LoVo (cell line): ENCODE measurements at places on chromosomes 2 and 18.
A peak's percentile ranks its signal among the peaks of the same experiment; 100 is the strongest.

GRCh38 chr2:215624423-215624829 lies 188.6 kb upstream of the FN1 start:
- DNase-seq = no peak

DNA sequence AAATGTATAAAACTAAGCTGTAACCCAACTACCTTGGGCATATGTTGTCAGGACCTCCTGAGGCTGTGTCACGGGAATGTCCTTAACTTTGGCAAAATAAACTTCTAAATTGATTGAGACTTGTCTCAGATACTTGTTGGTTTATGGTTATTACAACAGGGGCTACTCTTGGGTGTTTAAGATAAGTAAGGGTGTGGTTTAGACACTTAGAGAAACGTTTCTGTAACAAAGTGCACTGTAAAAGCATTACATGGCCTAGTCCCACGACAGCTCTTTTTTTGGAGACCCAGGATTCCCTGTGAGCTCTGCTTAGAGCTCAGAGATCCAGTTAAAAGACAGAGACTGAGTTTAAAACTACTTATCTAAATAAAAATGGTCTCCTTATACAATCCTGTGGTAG lies 32.3 kb upstream of the LIPG start:
- no peak for DNase-seq

DNA sequence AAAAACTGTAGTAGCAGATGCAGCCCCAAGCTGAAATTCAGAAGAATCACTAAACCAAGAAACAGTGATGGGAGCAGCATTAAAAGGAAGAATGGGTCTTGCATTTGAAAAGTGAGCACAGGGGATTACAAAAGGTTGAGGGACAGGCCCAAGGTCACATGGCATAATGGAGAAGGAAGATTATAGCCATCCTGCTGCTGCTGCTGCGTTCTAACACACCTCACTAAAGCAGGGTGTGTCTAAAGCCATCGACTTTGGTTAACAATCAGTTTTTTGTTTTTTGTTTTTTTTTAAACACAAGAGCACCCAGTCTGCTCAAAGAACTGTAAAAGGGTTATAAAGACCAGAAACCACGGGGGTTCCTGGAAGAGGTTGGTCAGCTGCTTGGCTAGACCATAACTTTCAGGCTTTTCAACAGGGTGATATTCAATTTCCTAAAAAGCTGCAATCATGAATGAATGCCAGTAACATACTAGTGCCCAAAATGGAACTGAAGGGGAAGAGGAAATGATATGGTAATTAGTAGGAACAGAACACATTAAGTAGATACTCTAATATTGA lies 102.6 kb downstream of the MYO5B start:
- DNase-seq = no peak

GRCh38 chr18:37639846-37640245 lies 74.2 kb upstream of the CELF4 start:
- no peak for DNase-seq

GRCh38 chr2:111100765-111101162 lies 19.9 kb upstream of the BCL2L11 start:
- DNase-seq = no peak

GRCh38 chr2:152383702-152384101 lies 48.7 kb downstream of the FMNL2 start:
- no peak for DNase-seq

DNA sequence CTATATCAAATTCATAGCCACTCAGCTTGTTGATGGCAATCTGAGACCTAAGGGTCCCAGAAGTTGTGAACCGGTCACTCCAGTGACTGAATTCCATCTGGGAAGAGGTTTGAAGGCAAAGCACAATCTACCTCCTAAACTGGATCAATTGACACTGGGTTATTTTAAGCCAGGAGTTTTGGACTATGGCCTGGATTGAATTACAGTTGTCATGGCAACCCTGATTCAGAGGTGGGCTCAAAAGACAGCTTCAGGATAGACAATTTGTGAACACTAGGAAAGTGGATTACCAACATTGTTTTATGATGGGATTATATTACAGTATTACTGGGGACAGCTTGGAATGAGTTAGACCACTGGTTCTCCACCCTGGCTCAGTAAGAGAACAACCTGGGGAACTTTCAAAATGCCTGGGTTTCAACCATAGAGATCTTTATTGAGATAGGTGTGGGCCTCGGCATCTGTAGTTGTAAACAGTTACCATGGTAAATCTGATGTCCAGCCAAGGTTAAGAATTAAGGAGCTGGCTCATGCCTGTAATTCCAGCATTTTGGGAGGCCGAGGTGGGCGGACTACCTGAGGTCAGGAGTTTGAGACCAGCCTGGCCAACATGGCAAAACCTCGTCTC lies 58.8 kb downstream of the MFSD6 start:
- no peak for DNase-seq

DNA sequence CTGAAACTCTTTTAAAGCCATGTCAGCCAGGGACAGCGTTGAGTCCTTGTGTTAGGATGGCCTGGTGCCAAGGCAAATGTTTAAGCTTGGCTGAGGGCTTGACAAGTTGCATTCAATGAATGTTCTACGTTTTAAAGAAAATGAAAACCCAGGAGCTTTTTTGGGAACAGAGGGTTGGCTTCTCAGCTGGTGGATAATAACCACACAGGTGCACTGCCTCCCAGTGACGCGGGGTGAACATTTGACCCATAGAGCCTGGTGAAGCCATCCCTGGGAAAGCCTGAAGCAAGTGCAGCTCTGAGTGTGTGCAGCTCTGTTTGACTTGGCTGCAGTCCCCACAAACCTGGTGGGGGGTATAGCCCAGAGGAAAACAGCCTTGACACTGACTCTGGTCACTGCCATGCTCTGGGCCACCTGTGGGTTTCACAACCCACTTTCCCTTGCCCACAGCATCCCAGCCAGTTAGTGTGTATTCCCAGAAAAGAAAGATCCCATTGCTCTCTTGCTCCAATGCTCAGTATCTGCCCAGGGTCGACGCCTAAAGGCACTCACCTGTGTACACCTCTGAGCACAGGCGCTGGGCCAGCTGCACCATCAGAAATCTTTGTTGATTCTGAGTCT lies 874.9 kb downstream of the RNF144A start:
- DNase-seq = no peak

DNA sequence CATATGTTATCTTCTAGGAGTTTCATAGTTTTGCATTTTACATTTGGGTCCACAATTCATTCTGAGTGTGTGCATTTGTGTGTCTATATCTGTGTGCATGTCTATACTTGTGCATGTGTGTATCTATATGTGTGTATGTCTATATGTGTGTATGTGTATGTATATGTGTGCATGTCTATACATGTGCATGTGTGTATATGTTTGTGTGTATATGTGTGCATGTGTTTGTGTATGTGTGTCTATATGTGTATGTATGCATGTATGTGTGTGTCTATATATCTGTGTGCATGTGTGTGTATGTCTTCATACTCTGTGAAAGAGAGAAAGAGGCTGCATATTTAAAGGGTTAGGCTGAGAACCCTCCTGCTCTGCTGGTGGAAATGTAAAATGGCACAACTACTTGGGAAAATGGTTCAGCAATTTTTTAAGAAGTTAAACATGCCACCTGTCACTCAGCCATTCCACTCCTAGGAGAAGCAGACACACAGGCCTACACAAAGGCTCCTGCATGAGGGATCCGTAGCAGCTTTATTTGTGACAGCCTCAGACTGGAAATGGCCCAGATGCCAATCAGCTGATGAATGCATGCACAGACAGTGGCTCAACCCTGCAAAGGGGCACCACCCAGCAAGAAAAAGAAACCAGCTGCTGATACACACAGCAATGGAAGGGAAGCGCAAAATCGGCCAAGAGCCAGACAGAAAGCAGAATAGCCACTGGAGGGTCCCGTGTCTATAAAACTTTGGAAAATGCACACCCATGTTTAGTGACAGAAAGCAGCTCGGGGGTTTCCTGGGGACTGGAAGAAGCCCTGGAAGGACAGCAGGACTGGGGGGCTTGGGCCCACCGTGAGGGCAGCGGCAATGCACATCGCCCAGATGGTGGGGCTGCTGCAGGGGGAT lies 146.8 kb downstream of the SEPTIN10 start:
- no peak for DNase-seq

DNA sequence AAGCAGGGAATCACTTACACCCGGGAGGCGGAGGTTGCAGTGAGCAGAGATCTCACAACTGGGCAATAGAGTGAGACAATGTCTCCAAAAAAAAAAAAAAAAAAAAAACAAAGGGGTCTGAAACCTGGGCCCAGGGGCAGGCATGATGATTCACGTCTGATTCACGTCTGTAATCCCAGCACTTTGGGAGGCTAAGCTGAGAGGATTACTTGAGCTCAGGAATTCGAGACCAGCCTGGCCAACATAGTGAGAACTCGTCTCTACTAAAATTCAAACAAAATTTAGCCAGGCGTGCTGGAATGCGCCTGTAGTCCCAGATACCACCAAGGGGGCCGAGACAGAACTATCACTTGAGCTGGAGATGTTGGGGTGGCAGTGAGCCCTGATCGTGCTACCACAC lies 30.3 kb downstream of the TEX44 start:
- DNase-seq = no peak

GRCh38 chr2:108413711-108414095 lies 35.3 kb upstream of the GCC2 start:
- no peak for DNase-seq

DNA sequence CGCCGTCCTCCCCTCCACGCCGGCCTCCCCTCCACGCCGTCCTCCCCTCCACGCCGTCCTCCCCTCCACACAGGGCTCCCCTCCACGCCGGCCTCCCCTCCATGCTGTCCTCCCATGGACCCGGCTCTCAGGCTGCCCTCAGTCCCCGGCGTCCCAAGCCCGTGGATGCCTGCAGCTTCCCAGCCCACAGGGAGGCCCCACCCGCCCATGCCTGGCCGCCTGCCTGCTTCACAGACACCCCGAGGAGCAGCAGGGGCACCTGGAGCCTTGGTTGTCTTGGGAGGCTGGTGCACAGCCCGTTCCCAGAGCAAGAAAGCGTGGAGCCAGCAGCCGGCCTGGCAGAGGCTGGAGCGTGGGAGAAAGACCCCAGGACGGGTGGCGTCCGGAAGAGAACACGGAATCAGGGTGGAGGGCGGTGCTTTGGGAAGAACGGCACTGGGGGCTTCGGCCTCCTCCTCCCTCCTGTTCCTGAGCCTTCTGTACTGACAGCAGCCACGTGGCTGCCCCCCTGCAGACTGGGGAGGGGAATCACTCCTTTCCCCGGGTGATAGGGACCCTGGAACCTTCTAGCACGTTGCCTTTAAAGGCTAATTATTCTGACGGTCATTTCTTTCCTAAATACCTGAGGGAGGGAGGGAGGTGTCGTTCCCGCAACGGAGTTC lies 26.2 kb upstream of the KCNG2 start:
- no peak for DNase-seq

DNA sequence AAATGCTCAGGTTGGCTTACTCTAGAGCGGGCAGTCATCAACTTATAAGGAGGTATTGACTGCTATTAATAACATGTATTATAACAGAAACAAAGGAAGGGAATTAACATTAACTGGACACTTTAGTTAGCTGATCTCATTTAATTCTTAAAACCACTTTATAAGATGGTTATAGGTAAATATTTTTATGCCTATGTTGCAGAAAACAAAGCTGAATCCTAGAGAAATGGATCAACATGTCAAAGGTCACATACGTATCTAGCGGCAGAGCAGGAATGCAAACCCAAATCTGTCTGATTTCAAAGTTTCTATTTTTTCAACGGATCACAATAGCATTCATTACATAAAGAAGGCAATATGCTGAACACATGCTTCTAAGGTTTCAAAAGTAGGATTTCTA lies 200.0 kb downstream of the PDE1A start:
- DNase-seq = no peak

GRCh38 chr2:101327863-101328394 lies 19.4 kb upstream of the RNF149 start:
- DNase-seq = peak; percentile 29

- peak; percentile 67 for DNase-seq
Measured at GRCh38 chr2:96485751-96486651, 19.2 kb downstream of the NEURL3 start.

GRCh38 chr18:11089931-11090715 lies 59.2 kb downstream of the PIEZO2 start:
- no peak for DNase-seq

GRCh38 chr2:25050128-25050527 lies 8.3 kb downstream of the EFR3B start:
- no peak for DNase-seq

GRCh38 chr2:233482616-233483015 lies 84.0 kb downstream of the USP40 start:
- DNase-seq = no peak

GRCh38 chr2:16626997-16627605 lies 38.5 kb downstream of the CYRIA start:
- DNase-seq = no peak

- DNase-seq = no peak
Measured at GRCh38 chr2:192571636-192572035, 376.9 kb upstream of the TMEFF2 start.

DNA sequence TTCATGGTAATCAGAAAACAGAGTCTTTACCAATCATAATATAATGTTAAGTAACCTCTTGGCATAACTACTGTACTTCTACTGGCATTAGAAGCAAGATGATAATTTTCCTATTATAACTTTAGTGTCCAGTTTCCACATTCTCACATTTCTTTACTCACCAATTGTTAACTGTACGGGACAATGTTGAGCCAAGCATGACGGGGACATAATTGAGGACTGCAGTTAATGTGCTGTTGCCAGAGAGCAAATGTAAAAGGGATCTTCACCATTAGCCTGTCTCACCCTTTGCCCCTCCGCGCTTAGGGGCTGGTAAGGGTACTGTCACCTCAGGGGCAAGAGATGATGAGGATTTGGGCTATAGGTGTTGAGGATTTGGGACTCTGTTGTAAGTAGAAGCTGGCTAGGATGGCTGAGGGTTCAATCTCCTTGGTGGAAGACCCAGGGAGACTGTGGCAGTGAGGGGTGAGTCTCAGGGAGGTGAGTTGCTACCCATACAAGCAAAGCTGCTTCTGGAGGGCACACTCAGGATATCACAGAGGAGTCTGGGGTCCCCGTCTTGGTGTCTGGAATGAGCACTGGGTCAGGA lies 54.4 kb upstream of the IL1RL1 start:
- DNase-seq = no peak

- DNase-seq = no peak
Measured at GRCh38 chr2:238895891-238896600, 48.2 kb downstream of the TWIST2 start.

GRCh38 chr2:51624995-51625394 lies 593.1 kb upstream of the NRXN1 start:
- no peak for DNase-seq

GRCh38 chr2:201558665-201559064 lies 84.6 kb downstream of the TMEM237 start:
- DNase-seq = no peak
